Stimulated activated CD4-positive, alpha-beta T cell treated with anti-CD3 and anti-CD28 coated beads, Interleukin-1b, Interleukin-23, amount 100 ng/mL, for 48 hours (primary cell): ENCODE measurements at places on chromosomes 16 and 17.

- DNase-seq, result no peak
Measured at GRCh38 chr17:6269478-6269877, 165.4 kb downstream of the AIPL1 start.

DNA sequence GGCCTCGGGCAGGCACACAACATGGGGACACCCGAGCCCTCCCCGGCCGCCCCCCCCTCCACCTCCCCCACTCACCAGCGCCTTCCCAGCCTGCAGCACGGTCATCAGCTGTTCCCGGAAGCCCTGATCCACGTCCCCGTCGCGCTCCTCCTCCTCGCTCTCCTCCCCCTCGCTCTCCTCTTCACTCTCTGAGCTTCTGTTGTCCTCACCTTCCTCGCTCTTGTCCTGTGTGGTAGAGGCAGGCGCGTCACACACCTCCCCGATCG is 10.3 kb downstream of the MYBBP1A start:
- no peak for DNase-seq

- no peak for DNase-seq
Measured at GRCh38 chr17:8075081-8075480, 12.4 kb downstream of the ALOX12B start.

GRCh38 chr16:54135361-54136275 is 151.0 kb downstream of the IRX3 start:
- DNase-seq, result no peak

DNA sequence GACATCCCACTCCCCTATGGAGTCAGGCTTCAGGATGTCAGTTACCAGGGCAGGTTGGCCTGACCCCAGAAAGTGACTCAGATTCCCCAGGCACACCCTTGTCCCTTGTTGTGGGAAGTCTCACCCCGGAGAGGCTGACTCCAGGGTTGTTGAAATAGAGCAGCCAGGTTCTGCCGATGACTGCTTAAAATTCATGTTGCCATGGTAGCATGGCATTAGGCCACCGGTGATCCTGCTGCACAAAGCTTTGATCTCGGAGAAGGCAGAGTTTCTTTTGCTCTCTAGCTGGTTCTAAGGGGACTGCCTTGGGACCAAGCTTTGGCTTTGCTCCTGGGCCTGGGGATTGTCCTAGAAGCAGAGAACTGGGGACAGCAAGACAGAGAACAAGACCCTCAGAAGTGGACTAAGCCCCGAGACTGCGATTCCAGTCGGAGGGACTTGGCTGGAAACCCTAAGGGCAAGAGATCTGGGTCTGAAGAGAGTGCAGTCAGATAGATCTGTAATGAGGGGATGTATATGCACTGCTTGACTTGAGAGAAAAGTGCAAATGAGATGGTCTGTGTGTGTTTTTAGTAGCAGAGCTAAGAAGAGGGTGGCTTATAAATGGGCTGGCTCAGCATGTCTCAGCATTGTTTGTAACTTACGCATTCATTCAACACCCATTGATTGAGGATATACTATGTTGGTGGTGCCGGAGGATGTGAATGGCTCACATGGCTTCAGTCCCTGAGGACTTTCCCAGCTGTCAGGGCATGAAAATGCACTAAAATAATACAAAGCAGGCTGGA is 106.9 kb downstream of the RGS9 start:
- DNase-seq, result peak; percentile 24

DNA sequence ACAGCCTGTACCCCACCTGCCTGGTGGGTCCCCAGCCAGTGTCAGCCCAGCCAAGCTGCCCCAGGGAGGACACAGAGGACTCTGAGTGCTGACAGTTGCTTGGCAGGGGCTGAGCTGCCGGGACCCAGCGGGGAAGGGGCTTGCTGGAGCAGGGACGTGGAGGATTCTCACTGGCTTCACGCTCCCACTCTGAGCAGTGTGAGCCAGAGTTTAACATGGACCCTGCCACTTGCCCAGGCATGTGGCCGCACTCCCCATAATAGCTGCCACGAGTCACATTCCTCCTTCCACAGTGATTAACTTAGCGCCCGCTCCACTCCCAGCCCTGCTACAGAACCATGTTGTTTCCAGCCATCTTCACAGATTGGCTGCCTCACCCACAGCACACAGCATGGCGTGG is 31.2 kb downstream of the SREBF1 start:
- DNase-seq, result no peak

- DNase-seq, result no peak
Measured at GRCh38 chr16:28098959-28099945, 35.7 kb upstream of the GSG1L start.

DNA sequence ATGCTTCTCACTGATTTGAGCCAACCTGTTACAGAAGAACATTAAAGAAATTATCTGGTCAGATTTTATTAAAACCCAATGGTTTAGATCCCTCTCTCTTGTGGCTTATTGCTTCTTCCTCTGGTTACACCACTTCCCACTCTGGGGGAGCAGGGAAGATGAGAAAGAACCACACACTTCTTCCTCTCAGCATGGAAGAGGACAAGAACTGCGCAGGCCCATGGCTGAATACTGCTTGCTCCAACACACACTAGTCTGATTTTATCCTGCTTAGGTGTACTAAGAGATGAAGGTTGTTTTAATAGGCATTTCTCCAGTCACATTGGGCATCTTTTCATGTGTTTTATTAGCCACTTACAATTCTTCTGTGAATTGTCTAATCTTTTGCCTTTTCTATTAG is 27.6 kb downstream of the MAP3K3 start:
- DNase-seq, result no peak

DNA sequence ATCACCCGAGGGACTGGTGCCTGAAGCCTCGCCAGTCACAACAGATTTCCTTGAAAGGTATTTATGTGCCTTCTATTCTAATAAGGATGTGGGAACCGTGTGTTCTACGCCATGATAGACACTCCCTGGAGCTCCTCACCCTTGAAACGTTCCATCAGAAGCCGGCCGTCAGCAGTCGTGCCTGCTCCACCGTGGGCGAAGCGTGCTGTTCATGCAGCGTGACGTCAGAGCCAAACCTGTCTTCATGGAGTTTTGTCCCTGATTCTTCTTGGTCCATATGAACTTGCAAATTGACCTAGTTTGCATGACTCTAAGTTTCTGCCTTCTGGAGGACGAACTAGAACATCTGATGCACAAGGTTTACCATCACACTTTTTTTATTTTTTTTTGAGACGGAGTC is 4.5 kb upstream of the PPP1R27 start:
- DNase-seq, result no peak

GRCh38 chr16:84836234-84836647 is 16.5 kb downstream of the CRISPLD2 start:
- no peak for DNase-seq

DNA sequence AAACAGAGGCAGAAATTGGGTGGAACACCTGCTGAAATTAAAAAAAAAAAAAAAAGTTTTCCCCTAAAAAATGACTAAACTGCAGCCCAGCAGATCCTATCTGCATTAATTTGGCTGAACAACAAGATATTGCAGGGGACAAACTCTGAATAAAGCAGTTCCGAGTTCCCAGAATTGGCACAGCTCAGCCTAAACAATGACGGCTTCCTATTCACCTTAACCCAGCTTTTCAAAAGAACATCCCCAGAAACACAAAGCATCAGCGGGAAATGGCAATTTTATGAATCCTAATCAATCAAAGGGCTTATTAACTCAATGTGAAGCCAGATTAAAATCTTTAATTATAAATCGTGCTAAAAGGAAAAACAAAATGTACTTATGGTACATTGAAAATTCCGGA is 497.8 kb upstream of the ZFHX3 start:
- DNase-seq, result no peak

GRCh38 chr17:76265624-76266243 is 586 bp downstream of the UBALD2 start:
- peak; percentile 57 for DNase-seq

DNA sequence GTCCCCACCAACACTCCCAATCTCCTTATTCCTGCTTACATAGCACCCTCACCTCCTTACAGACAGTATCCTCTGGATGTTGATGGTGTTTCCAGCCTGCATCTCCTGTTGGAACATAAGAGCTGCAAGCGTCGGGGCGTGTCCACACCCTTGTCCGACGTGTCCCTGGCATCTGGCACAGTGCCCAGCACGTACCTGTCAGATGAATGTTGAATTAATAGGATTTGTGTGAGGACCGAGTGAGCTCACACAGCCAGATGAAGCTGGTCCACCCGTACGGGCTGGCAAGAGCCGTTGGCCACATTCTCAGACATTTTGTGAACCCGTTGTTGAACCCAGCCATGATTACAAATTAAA is 12.2 kb upstream of the CBX4 start:
- DNase-seq, result no peak

GRCh38 chr17:67244431-67245072 is 444 bp downstream of the HELZ start:
- peak; percentile 14 for DNase-seq

- no peak for DNase-seq
Measured at GRCh38 chr17:15479703-15480102, 12.3 kb upstream of the CDRT4 start.

DNA sequence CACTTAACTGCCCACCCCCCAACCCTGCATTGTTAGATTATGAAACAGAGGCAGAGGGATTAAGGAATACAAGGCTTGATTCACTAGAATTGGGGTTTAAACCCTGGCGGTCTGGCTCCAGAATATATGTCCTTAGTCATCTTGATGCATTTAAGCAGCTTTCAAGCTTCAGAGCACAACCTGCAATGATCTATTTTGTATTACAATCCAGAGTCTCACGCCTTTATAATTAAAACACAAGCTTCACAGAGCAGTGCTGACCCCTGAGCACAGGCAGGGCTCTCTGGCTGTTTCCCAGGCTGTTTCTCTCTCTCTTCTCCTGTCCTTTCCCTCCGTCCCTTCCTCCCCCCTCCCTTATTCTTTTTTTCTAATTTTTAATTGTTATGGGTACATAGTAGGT is 209.1 kb downstream of the SPECC1 start:
- DNase-seq, result no peak

DNA sequence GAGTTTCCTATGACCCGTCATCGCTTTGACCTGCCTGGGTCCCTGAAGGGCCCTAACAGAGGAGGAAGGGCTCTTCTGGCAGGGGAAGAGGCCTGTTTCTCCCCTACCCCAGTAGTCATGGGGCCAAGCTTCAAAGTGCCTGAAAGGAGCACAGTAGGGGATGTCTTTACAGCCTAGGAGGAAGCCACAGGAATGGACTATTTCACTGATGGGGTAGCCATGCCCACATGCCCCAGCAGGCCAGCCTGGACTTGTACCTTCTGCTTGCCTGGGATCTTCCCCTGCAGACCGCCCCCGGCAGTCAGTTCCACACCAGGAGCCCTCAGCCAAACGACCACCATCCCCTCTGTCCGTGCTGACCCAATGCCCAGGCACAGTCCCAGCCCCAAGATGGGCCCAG is 41.8 kb upstream of the PEMT start:
- DNase-seq, result no peak

- no peak for DNase-seq
Measured at GRCh38 chr17:53538129-53538617, 284.6 kb upstream of the KIF2B start.
